Caki2 (cell line): ENCODE measurements at places on chromosomes 3 and 15. TPM values are rescaled to one million over a fixed set of nuclear protein-coding genes. Genes with fewer than 3 reads are reported as not detected.
A peak's percentile ranks its signal among the peaks of the same experiment; 100 is the strongest.

Gene FOXB1
- not detected in 2 replicates for total RNA-seq

Gene MESP1
- 2.1 and 4.7 TPM in 2 replicates for total RNA-seq

- DNase-seq = no peak
Measured at GRCh38 chr15:29449136-29449535, 179.5 kb upstream of the NSMCE3 start.

DNA sequence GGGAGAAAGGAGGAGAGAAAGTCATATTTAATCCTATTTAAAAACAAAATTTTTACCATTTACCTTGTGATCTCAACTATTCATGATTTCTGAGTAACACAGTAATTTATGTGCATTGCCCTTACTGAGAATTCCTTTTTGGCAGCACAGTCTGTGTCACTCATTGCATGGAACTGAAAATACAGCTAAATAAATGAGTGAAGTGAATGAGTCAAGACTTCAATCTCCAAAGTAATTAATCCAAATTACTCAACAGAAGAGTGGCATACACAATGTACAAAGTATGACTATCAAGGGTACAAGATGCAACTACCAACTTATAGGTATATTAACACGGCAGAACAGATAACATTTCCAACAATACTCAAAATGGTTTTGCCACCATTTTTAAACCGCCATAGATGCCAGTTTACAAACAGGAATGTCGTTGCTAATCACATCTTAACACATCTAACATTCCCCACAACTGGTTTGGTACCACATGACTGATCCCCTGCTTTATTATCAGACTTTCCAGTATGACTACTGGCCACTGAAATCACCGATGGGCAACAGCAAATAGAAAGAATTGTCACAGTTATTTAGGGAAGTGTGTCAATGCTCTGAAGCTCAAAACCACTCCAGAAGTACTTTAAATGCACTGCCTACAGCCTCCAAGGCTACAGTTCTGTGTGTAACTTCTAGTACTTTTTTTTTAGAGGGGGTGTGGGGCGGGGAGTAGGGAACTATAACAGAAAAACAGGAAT, 410.4 kb downstream of the SHQ1 start:
- DNase-seq = no peak

GRCh38 chr3:35380196-35380595, 259.1 kb upstream of the ARPP21 start:
- DNase-seq = no peak

- DNase-seq = no peak
Measured at GRCh38 chr15:72521682-72522081, 47.6 kb downstream of the ARIH1 start.

- DNase-seq = no peak
Measured at GRCh38 chr15:83890587-83890986, 236.7 kb downstream of the ADAMTSL3 start.

DNA sequence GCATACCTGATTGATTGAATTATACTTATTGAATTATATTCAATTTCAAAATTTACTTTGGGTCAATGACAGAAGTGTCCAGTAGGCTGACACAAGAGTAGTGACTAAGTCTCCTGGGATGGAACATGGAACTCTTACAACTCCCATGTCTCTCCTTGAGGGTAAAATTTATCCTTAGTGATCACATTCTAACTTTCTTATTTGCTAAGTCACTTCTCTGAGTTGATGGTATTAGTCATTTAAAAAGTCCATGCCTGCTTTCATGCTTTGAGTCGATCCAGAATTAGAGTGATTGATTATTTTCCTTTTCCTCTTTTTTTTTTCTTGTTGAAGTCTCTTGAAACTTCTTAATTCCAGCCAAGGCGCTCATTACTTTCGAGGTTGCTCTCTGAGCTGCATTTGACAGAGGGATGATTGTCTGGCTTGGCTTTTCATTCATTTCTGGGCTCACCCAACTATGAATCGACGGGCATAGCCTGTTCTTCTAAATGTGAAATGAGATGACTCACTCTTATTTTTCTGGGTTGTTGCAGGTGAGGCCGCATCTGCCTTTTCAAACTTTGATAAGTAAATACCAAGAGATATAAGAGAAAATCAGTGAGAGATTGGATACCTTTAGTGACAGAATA, 34.9 kb downstream of the LRRC3B start:
- peak; percentile 60 for DNase-seq

- no peak for DNase-seq
Measured at GRCh38 chr3:11392014-11392859, 120.0 kb downstream of the ATG7 start.

- no peak for DNase-seq
Measured at GRCh38 chr15:27694506-27695087, 404.5 kb downstream of the OCA2 start.
